ENCODE measurements at places on chromosomes 12 and 14.

DNA sequence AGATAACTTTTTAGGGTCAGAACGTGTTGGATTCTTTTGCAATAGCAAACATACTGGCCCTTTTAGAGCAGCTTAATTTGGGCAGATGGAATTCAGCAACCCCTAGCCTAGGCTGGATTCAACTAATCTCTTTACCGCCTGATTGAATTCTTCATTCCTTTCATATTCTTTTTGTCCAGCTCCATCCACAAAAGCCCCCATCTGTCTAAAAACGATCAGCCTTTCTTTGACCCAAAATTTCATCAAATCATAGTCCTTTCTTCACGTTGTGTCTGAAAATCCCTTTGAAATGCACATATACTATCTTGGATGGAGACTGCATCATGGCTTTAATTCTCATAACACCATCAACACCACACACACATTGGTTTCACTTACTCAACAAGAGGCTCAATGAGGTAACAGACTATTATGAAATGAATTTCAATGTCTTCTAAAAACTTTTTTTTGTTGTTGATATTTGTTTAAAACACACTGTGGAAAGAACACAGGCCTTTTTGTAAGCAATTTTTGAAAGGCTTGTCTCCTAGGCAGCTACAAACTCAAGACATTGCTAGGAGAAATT is 128.0 kb upstream of the EEA1 start:
- DNase-seq: no peak

DNA sequence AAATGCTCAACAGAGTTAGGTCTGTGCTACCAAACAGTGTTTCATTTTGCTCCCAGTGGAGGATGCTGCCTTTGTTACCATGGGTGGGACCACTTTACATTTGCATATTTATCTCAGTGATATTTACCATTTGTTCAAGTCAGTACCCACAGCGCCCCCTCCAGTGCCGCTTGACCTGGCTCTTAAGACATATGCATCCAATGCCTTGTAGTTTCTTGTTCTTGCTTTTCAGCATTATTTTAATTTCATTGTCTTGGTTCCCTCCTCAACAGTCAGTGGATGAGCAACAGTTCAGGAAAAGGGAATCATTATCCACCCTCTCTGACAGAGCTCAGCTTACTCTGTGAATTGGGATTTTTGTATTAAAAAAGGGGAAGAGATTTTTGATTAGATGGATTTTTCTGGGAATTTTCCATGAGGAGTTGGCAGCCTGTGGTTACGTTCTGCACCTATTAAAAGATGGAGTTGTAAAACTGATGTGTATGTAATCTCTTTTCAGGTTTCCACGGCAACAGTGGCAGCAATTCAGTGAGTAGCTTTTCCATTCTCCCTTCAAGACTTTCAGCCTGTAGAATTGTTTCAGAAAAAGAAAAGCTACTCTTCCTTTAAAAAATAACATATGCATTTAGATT is 240.5 kb upstream of the DAAM1 start:
- no peak for DNase-seq

GRCh38 chr12:115998119-115998633 is 279.3 kb downstream of the MED13L start:
- no peak for DNase-seq

- DNase-seq: no peak
These were observed 25.6 kb downstream of the ATXN2 start for GRCh38 chr12:111573476-111573875.

- DNase-seq: no peak
These were observed 98.7 kb upstream of the PLXNC1 start for GRCh38 chr12:94049718-94050117.

- no peak for DNase-seq
These were observed at the start of gene PAX9 for GRCh38 chr14:36661506-36662257. TSS of gene PAX9 (plus strand) at chr14:36661860. CDS start at chr14:36662090, 230 bp downstream.

DNA sequence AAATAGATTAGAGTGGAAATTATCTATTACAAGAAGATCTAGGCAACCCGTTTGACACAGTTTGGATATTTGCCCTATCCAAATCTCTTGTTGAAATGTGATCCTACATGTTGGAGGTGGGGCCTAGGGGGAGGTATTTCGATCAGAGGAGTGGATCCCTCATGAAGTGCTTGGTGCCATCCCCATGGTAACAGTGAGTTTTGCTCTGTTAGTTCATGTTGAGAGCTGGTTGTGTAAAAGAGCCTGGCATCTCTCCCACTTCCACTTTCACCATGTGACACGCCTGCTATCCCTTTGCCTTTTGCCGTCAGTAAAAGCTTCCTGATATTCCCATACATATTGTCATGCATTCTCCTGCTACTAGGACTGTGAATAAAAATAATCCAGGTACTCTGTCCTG is 66.4 kb upstream of the FLRT2 start:
- DNase-seq: no peak

DNA sequence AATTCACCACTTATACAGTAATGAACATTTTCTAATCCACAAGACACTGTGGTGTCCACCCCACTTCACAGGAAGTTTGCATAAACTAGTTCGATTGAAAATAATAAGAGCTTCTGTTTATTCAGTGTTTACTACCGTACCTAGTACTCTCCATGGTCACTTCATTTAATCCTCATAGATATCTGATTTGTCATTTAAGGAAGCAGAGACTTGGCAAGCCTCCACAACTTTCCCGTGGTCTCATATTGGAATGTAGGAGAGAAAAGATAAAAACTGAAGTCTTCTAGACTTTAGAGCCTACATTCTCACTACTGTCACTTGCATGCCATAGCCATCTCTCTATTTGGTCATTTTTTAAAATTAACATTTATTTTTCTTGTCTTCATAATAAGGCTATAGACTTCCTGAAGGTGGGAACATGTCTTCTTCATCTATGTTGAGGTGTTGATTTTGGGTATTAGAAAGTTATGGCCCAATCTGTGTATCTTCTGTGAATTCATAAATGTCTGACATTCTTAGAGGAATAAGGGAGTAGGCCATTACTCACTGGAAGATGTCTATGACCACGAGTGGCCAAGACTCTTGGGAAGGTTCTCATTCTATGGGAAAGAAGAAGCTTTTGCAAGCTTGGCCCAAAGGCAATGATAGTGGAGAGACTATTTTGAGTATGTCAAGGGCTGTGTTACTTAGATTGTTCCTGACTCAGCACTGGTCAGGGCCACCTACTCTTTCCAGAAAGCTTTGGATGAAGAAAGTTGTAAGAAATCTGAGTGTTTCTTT is 423.7 kb downstream of the LRIG3 start:
- no peak for DNase-seq

DNA sequence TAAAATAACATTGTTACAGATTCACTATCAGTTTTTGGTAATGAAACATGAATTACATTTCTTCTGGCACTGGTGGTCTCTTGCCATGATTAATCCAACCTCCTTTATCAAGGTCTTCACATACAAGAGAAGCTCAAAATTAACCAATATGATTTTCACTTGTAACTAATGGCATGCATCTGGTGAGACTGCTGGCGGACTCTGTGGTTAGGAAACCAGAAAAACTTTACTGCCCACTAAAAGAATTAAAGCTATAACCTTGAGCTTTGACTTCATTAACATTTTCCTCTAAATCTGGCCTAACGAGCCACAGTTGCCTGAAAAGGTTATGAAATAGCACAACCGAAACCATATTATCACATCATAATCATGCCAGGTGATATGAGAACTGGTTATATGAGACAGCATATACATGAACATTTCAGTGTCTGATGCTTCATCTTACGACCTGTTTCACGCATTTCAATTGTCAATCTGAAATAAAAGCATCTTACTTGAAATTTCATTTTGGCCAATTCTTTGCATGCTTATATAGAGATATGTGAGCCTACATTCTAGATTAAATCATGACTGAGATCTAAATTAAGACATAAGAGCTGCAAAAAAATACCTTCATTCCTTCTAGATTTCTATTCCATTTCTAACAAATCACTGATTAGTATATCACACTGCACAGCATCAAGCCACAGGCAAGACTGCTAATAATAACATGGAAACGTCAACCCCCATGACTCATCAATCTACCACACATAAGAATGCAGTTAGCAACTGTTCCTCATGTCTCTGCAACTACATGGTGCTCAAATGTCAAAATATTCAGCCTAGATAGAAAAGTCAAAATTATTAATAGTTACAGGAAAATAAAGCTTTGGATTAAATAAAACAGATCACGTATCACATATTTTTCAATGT is 89.3 kb downstream of the OSBPL8 start:
- DNase-seq: no peak

GRCh38 chr12:104247698-104248097 is 32.1 kb downstream of the TXNRD1 start:
- DNase-seq: no peak

DNA sequence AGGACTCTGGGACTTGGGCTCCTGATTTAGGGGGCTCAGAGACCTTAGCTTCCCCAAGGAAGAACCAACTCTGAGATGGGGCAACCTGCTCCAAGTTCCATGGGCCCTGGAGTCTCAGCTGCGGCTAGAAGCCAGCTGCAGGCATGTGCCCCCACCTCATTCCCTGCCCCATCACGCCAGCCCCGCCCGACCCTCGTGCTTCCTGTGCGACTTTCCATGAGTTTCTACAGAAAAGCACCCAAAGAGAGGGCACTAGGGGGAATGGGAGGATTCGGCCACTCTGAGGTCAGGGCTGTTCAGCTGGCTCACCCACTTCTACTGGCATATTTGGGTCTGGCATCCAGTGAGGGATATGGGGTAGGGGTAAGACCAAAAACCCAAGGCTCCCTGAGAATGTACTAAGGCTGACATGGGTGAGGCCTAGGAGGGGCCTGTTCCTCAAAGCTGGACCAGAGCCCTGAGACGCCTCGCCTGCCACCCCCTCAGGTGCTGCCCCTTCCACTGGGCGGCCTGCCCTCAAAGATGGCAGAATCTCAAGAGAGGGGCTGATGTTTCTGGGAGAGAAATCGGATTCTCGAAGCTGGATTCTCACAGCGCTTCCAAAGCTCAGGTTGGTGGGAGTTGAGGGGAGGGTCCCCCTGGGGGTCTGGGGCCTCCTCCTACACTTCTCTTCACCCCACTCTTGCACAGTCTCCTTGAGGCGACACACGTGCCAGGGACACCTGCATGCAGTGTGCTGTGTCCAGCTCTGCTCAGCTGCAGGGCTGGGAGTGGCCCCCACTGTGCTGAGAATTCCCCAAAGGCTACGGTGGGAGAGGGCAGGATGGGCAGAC is 22.1 kb downstream of the FAIM2 start:
- DNase-seq: no peak

GRCh38 chr14:78530078-78530477 is 359.9 kb downstream of the NRXN3 start:
- no peak for DNase-seq

DNA sequence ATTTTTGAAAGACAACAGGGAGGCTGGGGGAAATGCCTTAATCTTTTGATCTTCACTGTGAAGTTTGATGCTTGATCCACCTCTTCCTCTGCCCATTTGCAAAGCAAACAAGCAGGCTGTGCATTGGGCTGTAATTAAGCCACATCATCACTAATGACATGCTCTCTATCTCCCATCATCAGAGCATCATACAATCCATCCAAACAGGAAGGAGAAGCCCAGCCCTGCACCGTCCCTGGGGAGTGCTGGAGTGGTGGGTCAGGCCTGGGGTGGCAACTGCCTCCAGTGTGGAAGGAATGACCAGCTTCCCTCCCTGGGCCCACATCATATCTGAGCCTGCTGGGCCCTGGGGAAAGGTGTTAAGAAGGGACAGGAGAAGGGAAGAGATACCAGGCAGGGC is 6.9 kb upstream of the KRT74 start:
- DNase-seq: no peak

GRCh38 chr14:37583358-37584210 is 11.5 kb downstream of the FOXA1 start:
- DNase-seq: no peak
